ENCODE measurements at places on chromosomes 12 and 14.
A peak's percentile ranks its signal among the peaks of the same experiment; 100 is the strongest.

DNA sequence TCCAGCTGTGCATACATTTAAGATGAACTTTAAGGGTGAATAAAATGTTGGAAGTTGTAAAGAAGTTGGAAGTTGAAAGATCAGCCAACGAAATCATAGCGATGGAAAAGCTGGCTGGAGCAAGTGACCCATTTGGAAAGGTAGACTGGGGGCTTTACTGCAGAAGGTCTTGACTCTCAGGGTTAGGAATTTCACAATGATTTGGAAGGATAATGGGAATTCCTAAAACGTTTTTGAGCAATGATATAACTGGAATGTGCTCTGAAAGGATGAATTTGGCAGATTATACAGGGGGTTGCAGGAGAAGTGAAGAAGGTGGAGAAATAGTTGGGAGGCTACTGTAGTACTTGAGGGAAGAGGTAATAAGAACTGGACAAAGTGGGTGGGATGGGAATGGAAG is 27.4 kb downstream of the EMP1 start:
- peak; percentile 58 for DNase-seq

DNA sequence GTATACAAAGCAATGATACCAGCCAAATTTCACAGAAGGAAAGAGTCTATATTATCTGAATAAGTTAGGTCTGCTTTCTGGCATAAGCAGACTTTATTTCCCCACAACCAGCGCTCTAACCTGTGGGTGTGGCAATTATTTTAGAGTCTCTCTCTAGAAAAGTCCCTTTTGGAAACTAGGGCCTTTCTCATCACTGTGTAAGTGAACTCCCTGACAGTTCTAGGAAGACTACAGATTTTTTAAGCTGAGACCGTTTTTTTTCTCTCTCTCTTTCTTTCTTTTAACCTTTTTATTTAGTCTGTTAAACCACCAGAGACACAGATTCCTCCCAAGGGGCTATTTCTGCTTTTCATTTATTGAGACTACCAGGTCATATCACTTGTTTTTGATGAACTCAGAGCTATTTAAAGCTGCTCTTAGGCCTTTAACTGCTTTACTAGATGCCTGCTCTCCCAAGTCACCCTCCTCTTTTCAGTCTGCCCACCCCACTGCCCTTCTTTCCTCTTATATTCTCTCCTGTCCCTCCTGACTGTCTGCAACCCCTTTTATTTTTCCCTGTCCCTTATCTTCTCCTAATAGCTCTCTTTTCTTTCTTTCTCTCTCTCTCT is 69.2 kb upstream of the ARHGAP5 start:
- DNase-seq, result no peak

DNA sequence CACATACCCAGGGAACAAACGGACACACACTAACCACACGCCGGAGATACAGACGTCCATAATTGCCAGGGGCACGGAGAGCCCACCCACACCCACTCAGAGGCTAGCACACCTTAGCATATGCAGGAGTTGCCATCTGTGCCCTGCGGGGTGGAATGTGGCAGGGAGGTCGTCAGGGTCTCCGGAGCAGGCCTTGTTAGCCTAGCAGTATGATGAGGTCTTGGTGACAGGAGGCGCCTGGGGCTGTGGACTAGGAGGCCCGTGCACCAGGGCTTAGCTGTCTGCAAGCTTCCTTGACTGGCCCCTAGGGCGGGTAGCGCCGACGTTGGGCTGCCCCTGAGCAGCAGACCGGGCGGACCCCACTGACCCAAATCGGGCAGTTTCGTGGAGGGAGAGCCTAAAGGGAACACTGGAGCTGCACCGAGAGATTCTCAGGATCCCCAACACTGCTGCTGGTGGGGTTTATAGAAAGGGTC is 10.0 kb downstream of the STAC3 start:
- DNase-seq, result no peak

GRCh38 chr12:98013560-98013959 is 501.8 kb upstream of the TMPO start:
- no peak for DNase-seq

DNA sequence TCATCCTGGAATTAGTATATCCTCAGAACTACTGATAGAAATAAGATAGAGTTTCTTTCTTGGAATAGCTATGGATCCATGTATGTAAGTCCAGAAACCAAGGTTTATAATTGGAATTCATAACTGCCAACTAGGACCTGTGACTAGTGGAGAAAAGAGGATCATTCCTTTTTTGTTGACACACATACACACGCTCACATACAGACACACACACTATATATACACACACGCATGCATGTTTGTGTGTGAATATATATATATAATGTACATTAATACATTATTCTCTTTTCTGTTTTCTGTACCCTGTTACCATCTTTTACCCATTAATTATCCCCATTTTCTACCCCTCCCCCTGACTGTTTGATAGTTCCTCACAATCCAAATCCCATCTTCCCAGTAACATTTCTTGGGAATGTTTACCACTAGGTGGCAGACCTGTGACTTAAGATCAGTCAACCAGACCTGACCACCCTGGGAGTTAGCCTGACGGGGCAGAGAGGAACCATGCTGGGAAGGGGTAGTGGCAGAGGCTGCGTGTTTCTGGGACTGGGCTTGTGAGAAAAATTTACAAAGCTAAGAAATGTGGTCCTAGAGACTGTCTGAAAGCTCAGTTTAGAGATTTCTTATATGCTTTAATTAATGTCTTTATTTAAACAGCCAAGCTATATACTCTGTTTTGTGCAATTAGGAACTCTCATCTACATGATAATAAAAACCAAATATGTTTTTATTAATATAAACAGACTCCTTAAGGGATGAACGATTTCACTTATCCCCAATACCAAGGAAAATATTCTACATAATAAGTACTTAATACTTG is 308.0 kb downstream of the PPFIA2 start:
- peak; percentile 58 for DNase-seq

- no peak for DNase-seq
Observed at GRCh38 chr12:3964439-3964838, 91.2 kb upstream of the PARP11 start.

GRCh38 chr12:65993173-65993572 is 137.4 kb downstream of the LLPH start:
- DNase-seq, result no peak

DNA sequence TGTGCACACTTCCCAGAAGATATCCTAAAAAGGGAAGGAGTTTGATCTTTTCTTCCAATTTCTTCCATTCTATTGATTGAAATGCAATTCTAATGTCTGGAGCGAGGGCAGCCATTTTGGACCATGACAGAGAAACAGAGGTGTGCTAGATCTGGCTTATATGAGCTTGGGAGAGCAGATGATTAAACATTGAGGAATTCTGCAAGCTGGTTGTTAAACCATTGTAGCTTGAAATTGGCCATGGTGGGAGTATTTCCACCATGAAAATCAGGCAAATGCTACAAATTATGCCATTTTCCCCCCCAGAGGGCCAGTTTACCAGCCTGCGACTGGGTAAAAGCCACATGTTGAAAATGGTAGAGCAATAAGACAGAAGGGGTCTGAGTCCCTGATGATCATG is 155.0 kb downstream of the PAWR start:
- DNase-seq, result no peak

GRCh38 chr12:66763467-66763866 is 84.6 kb upstream of the GRIP1 start:
- DNase-seq, result no peak

- no peak for DNase-seq
Observed at GRCh38 chr12:65510584-65511050, 232.1 kb downstream of the MSRB3 start.

- DNase-seq, result peak; percentile 18
Observed at GRCh38 chr12:50110762-50111351, 1.2 kb upstream of the COX14 start.

GRCh38 chr14:29897181-29897580 is 30.5 kb downstream of the PRKD1 start:
- no peak for DNase-seq

GRCh38 chr12:19120795-19121194 is 8.7 kb upstream of the PLEKHA5 start:
- peak; percentile 16 for DNase-seq

GRCh38 chr12:69660164-69660863 is 38.8 kb downstream of the BEST3 start:
- DNase-seq, result no peak

- DNase-seq, result no peak
Observed at GRCh38 chr14:70359076-70359424, 433 bp downstream of the COX16 start.

GRCh38 chr12:30696486-30696885 is 817 bp upstream of the IPO8 start:
- DNase-seq, result no peak

DNA sequence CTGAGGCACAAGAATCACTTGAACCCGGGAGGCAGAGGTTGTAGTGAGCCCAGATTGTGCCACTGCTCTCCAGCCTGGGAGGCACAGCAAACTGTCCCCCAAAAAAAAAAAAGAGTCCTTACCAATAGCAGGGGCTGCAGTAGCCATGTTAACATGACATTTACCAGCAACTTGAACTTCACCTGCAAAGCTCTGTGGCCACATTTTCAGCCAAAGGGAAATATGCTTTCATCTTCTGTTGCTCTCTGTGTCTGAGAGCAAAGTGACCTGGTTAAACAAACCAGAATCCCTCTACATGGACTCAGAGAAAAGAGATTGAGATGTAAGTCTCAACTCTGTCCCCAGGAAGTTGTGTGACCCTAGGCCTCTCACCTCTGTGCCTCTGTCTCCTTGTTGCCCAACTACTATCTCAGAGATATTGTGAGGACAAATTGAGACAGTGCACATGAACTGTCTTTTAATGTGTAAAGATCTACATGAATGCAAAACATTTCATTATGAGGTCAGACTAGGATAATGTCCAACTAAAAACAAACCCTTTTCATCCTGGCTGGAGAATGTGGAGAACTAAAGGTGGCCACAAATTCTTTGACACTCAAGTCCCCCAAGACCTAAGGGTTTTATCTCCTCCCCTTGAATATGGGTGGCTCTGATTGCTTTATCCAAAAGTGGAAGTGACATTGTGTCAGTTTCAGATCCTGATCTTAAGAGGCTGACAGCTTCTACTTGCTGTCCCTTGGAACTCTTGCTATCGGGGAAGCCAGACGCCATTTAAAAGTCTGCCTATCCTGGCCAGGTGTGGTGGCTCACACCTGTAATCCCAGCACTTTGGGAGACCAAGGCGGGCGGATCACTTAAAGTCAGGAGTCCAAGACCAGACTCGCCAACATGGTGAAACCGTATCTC is 24.7 kb upstream of the P2RX4 start:
- no peak for DNase-seq

GRCh38 chr14:101461891-101462290 is 99.4 kb upstream of the DIO3 start:
- no peak for DNase-seq

GRCh38 chr14:35416108-35416750 is 11.7 kb upstream of the NFKBIA start:
- DNase-seq, result no peak

DNA sequence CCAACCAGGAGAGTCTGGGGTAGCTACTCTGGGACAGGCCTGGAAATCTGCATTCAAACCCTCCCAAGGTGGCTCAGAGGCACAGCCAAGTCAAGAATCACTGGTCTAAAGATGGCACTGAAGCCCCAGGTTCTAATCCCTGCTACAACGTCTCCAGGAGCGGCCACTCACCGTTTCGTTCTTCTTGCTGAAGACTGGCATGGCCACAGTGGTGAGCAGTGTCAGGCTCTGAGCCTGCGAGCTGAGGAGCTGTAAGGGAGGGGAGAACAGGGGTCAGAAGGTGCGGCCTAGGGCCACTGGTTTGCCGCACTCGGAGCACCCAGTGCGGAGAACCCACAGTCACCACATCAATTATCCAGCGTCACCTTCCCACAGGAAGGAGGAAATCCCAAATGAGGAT is 38.8 kb downstream of the CACNA2D4 start:
- no peak for DNase-seq

GRCh38 chr12:49028666-49029275 is 10.2 kb upstream of the PRKAG1 start:
- no peak for DNase-seq

GRCh38 chr12:77940011-77940423 is 109.3 kb downstream of the NAV3 start:
- peak; percentile 76 for DNase-seq

GRCh38 chr14:23881282-23881681 is 72.3 kb upstream of the DHRS4 start:
- peak; percentile 34 for DNase-seq

- DNase-seq, result no peak
Observed at GRCh38 chr14:102898298-102898697, 24.2 kb upstream of the AMN start.

GRCh38 chr12:32131666-32132065 is 25.0 kb downstream of the BICD1 start:
- no peak for DNase-seq

- DNase-seq, result no peak
Observed at GRCh38 chr12:57169969-57170368, 22.6 kb upstream of the LRP1-AS start.

GRCh38 chr14:66177935-66178334 is 308.2 kb upstream of the CCDC196 start:
- DNase-seq, result no peak

- no peak for DNase-seq
Observed at GRCh38 chr14:56860441-56860840, 50.2 kb upstream of the OTX2 start.

GRCh38 chr14:34983786-34984185 is 994 bp downstream of the SRP54 start:
- DNase-seq, result no peak

DNA sequence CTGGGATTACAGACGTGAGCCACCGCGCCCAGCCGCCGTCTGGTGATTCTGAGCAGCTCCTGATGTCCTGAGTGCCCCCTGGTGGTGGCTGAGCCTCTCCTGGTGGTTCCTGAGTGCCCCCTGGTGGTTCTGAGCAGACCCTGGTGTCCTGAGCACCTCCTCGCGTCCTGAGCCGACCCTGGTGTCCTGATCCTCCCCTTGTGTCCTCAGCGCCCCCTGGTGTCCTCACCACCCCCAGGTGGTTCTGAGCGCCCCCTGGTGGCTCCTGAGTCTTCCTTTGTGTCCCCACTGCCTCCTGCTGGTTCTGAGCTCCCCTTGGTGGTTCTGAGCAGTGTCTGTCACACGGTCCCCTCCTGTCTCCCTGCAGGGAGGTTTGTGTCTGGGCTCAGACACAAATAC is 1304.9 kb downstream of the TMEM121 start:
- no peak for DNase-seq

DNA sequence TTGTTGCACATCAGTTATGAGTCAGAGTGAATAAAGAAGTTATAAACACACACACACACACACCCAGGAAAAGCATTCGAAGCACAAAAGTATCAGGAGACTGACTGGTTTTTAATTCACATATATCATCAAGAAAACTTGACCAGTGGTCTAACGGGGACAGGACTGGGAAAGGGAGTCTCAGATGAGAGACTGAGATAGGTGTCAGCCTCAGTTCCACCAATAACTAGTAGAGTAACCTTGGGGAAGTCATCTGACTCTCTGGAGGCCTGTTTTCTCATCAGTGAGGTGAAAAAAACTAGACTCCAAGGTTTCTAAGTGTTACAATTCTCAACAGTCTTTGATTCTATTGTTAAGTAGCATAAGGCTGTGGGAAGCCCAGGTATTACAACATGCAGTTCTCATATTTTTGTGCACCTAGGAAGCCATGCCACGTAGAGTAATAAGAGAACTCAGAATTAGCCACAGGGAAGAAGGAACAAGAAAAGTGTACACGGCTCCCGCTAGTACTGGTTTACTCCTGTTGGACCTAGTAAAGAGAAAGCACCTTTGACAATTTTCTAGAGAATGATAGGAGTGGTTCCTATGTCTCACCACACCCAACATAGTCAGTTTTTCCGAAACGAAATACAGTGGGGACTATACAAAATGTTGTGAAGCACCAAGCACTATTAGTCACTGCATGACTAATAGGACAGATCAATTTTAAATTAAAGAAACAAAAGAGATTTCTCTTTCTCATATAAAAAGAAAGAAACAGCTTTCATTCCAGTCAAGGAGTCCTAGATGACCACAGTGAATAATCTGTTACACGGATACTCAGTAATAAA is 5.0 kb downstream of the PPTC7 start:
- DNase-seq, result peak; percentile 66

- peak; percentile 36 for DNase-seq
Observed at GRCh38 chr12:29278673-29279420, 102.1 kb downstream of the ERGIC2 start.

Measured in AG08395 (cell line).